ENCODE measurements at places on chromosomes 4 and X. TPM values are rescaled to one million over a fixed set of nuclear protein-coding genes. Genes with fewer than 3 reads are reported as not detected.

The OTUD6A gene
- not detected for total RNA-seq

The CENPE gene
- 17.0 TPM for total RNA-seq

The TMPRSS11E gene
- total RNA-seq = not detected

The PCDH18 gene
- 106 TPM for total RNA-seq

- no peak for DNase-seq
Measured at GRCh38 chr4:79472693-79473438, 64.8 kb upstream of the GK2 start.

The MEPE gene
- not detected for total RNA-seq

DNA sequence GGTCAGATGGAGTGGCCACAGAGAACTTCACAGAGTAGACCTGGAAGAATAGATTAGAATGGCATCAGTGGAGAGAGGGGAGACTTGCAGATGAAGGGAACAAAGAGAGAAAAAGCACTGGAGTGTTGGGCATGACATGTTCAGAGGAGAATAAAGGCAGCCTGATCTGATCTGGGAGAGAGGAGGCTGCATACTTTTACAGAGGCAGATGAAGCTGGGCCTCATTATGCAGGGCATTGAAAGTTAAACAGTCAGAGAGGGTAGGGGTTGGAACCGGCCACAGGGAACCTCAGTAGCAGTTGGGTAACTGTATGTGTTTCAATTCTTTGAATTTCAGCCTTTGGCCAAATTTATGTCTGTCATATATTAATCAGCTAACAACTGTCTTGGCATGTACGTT lies 61.2 kb downstream of the SH3BGRL start:
- no peak for DNase-seq

DNA sequence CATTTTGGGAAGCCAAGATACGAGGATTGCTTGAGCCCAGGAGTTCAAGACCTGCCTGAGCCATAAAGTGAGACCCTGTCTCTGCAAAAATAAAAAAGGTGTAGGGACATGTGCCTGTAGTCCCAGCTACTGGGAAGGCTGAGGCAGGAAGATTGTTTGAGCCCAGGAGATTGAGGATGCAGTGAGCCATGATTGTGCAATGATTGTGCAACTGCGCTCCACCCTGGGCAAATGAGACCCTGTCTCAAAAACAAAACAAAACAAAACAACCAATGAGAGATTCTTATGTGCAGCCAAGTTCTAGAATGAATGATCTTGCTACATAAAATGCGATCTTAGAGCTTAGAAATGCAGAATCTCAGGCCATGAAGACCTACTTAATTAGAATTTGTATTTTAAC lies 22.5 kb downstream of the SLC9B2 start:
- no peak for DNase-seq

The HOPX gene
- total RNA-seq = not detected

DNA sequence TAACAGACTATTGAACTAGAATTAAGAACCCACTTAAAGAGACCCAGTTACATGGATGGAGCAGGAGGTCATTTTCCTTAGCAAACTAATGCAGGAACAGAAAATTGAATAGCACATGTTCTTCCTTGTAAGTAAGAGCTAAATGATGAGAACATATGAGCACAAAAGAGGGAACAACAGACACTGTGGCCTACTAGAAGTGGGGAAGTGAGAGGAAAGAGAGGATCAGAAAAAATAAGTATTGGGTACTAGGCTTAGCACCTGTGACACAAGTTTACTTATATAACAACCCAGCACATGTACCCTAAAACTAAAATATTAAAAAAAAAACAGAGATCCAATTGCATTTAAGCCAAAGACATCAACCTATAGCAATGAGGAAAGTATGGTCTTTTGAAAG lies 26.2 kb downstream of the ARAP2 start:
- no peak for DNase-seq

DNA sequence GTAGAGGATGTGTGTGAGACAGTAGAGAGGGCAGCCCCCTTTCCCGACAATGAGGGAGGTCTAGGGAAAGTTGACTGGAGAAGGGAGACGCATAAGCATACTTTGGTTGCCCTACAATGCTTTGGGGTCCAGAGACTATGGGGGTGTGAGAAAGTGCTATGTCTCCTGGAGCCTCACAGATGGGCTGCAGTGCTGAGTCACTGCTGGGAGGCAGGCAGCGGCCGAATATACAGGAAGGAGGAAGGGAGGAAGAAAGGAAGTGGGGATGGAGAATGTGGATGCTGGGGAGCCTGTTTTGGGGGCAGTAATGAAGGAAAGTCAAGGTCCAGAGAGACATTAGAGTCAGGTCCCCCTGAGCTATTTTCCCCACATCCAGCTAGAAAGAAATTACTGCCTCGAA lies 12.7 kb downstream of the DRP2 start:
- DNase-seq = no peak

DNA sequence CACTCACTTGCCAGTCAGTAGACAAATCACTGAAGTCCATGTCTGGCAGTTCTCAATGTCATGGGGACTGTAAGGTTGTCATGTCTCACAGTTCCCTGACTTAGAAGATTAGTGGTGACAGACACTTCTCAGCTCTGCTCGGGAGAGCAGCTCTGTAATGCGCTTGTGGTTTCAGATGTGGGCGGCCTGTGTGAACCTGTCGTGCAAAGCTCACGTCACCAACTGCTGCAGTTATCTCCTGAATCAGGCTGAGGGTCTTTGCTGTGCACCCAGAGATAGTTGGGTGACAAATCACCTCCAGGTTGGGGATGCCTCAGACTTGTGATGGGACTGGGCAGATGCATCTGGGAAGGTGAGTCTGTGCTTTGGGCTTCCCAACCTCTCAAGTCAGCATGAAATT lies at the start of gene IL9R:
Gene IL9R, plus strand, starts transcription at position 261 of the 400 bp plus-strand sequence. Its CDS starts 64 bp downstream, at position 325.
- no peak for DNase-seq

GRCh38 chr4:8296491-8296890 lies 26.9 kb downstream of the HTRA3 start:
- no peak for DNase-seq

- DNase-seq = no peak
Measured at GRCh38 chr4:169571435-169571834, 40.9 kb downstream of the NEK1 start.

The MAGIX gene
- 2.3 TPM for total RNA-seq

GRCh38 chr4:96983830-96984229 lies 1143.9 kb downstream of the PDHA2 start:
- DNase-seq = peak; percentile 46

The USP17L15 gene
- not detected for total RNA-seq

DNA sequence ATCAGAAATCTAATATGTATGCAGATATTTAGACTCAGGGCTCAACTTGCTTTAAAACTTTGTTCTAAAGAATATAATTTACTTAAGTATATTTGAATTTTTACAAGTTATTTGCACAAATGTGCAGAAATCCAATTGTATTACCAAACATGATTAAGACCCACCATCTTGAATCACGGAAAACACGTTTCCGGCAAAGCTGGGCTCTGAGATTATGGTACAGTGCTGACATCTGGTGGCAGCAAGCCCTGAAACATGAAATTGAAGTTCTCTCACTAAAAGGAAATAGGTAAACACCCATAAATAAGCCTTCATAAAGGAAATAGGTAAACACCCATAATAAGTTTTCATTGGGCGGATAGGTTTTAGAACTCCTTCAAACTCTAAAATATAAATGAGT lies 98.3 kb upstream of the MAOA start:
- DNase-seq = peak; percentile 53

DNA sequence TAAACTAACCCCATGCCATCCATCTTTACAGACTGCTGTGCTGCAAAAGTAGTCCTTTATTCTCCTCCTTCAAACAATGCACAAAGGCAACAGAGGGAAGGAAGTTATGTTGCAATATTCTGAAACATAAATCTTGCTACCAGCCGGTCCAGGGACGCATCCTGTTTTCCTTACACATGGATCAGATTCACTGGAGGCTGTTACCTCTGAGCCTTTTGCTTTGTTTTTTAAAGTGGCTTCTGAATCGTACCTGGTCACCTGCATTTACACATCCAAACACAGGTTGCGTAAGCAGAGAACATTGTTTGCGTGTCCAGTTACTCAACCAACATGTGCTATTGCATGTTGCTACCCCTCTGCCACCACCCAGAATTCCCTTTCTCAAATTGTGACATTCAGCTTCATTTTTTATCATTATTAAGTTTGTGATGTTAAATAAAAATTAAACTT lies 8.8 kb downstream of the PPARGC1A start:
- DNase-seq = peak; percentile 22

The MED28 gene
- 19.7 TPM for total RNA-seq

All from H4 (cell line).